ENCODE measurements at places on chromosomes 2 and 18. TPM values are rescaled to one million over a fixed set of nuclear protein-coding genes. Genes with fewer than 3 reads are reported as not detected.

DNA sequence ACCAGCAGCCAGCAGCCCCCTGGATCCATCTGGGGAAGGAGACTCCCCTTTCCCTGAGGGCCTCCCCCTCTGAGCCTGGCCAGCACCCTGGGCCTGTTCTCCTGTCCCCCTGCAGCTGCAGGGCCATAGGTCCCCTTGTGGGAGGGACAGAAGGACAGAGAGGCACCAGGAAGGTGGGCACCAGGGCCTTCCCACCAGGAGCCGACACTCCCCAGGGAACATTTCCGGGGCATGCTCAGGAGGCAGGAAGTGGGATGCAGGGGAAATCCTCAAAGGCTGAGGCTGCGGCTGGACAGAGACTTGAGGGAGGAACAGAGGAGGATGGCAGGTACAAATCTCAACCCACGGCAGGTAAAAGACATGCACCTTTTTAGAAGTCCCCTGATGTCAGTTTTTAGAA is 14.4 kb upstream of the DNMT3A start:
- DNase-seq = no peak

DNA sequence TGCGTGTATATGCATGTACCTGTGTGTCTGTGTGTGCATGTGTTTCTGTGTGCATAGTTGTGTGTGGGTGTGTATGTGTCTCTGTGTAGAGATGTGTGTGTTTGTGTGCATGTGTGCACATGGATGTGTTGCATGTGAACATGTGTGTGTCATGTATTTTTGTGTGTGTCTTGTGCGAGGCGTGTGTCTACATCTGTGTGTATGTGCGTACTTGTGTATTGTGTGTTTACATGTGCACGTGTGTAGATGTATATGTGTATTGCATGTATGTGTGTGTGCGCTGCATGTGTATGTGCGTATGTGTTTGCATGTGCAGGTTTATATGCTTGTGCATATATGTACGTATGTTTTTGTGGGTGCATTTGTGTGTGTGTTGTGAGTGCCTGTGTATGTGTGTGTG is 735.2 kb downstream of the GALR1 start:
- no peak for DNase-seq

DNA sequence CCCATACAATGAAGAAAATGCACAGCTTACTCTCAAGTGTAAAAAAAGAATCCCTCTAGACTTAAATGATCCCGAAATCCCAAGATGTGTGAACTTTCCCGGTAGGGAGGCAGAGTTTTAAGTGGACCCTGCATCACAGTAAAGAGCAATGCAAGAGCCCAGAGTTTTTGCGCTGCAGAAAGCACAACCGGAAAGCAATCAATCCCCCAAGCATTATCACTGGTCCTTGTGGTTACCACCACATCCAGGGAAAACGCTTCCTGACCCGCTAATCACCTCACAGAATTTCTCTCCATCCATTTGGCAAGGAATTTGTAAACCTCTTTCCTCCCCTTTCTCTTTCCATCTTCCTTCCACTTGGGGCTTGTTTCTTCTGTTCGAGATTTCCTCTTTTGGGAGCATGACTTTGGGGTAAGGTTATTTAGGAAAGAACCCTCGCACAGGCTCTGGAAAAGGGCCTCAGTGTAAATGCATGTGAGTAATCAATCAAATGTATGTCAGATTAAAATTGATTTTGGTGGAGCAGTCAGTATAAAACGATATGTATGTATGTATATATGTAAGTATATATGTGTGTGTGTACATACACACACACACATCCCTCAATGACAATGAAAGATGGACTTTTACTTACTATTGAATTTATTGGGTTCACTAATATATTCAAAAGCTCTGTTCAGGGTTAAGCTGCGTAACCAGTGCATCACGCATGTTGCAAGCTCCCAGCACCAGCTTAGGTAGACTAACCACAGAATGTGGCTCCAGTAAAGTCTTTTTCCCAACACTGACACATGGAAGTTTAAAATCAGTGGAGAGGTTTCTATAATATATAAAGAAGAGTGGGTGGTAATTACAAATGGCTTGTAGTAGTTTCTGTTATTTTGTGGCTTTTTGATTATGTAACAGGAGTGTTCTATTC is 1.6 kb downstream of the PLCL1 start:
- no peak for DNase-seq

GRCh38 chr2:181037922-181038321 is 57.5 kb downstream of the UBE2E3 start:
- DNase-seq = no peak

DNA sequence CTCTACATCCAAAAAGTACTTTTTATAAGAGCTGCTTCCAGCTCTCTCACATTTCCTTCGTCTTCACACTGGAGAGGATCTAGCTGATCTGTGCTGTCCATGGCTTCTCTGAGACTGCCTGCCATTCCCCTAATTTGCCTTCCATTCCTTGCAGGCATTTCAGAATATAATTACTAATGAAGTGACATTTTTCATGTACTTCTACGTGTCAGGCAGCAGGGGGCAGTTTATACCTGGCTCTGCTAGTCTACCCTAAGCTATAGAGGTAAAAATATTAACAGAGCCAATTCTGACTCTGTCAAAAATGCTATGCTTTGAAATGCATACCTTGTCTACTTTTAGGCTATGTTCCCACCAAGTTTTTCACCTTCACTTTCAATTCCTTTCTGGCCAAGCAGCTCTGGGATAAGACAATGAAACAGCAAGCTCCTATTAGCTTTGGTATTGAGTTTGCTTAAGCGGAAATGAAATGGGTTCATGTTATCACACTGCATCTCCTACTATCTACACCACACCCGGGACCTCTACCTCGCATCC is 81.9 kb downstream of the MEP1B start:
- DNase-seq = peak; percentile 14

DNA sequence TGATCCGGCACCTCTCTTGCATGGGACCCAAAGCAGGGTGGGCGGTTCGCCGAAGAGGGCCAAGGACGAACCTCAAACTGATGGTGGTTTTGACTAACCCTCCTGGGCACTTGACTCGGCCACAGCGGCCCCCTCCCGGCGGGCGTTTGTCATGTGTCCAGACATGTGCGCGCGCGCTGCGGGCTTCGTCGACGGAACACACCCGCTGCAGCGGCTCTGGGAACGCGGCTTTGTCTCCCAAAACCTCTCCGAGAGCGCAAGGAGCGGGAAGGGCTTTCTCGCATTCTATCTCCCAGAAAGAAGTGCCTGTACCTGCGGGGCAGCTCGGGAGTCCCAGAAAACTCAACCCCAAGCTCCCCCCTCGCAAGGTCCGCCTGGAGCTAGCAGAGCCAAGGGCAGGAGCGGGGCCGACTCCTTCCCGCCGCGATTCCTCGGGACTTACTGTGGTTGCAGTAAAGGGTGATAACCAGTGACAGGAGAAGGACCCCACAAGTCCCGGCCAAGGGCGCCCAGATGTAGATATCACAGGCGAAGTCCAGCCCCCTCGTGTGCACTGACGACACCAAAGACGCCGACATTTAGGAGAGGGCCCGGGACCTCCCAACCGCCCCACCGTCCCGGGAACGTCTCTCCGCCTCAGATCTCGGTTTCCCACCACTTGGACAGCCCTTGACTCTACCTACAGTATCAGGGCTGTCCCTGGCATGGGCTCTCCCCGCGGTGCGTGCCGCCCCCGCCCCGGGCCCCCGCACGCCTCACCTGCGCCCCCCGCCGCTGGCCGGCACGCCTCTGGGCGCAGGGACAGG is 1.6 kb downstream of the CD8A start:
- no peak for DNase-seq

DNA sequence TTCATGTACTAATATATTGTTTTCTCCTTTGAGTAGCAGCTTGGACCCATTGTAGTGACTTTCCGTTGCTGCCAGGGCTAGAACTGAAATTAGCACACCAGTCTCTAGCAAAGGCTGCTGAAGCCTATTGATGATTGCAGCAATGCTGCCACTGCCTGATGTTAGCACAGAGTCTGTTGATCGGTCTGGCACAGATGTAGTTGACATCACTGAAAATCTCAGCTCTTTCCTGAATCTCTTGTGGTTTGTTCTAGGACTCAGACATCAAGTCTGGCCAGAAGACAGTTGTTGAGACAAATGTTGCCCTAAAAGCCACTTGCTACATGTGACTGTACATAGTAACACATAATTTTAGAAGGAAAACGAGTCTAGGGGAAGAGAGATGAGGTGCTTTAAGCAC is 47.2 kb downstream of the VAPA start:
- DNase-seq = peak; percentile 10

DNA sequence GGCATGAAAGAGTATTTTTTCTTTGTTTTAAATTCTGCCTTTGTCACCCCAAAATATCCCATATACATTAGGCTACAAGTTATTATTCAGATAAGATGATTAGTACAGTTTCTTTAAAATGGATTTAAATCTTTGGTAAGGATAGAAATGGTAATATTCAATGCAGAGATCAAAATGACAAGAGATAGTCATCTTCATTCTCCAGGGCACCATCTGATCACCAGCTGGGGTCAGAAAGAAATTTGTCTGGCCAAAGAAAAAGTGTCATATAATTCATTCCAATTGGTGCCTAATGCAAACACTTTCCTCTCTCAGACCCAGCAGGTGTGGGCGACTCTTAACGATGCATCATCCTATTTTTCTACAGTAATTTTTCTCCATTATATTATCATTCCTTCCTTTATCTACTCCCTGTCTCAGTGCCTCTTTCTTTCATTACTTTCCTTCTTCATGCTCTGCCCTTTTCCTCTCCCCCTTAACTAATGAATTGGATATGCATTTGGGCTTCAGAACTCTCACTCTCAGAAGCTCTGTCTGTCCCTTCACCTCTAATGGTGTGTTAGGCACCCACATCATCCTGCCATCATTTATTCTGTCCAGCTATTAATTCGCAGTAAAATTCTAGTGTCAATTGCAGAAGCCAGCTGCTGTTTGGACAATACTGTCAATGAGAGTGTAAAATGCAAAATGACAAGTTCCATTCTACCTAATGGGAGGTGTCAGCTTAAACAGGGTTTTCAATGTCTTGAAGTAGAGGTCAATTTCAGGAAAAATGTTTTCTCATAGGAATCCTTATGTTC is 570.5 kb downstream of the TDRD15 start:
- DNase-seq = no peak

- no peak for DNase-seq
These were observed 170.2 kb downstream of the ZNF385B start for GRCh38 chr2:179691235-179691634.

DNA sequence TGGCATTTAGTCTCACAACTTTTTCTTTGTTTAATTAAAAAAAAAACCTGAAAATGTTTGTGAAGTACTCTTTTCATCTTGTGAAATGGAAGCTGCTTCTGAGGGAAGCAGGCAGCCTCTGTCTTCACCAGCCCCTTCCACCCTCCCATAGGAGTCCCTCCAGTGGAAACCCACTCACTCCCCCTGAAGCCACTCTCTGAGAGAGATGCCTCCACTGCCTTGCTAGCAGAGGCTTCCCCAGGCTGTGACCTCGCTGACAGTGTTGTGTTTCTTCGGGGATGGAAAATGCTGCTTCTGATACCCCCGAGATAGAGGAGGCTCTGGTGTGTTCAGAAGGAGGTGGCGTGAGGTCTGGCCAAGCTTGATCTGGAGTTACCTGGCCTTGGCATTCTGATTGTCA is 59.9 kb downstream of the SH3RF3 start:
- DNase-seq = no peak

GRCh38 chr18:79887181-79888000 is 64.1 kb downstream of the SLC66A2 start:
- no peak for DNase-seq

DNA sequence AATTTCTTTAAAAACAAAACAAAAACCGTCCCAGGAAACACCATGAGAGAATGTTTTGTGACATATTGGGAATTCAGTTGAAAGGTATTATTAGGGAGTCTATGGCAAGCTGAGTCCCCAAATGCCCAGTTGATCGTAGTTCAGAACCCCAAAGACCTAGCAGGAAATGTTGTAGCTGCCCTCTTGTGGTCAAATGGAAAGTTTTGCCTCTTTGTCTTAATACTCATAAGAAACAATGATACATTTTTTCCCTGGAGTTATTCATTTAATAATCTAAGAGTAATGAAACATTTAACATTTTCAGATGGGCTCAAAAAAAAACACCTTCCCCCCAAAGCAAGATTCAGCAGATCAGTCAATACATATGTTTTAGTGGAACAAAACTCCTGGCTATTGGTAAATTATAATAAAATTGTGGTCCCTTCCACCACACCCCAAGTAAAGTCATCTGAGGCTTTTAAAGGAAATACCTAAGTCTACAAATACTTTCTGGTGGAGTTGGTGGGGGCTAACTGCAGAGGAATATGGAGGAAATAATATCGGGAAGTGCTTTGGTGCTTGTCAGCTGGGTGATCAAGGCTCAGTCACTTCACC is 37.8 kb upstream of the EFEMP1 start:
- peak; percentile 39 for DNase-seq

DNA sequence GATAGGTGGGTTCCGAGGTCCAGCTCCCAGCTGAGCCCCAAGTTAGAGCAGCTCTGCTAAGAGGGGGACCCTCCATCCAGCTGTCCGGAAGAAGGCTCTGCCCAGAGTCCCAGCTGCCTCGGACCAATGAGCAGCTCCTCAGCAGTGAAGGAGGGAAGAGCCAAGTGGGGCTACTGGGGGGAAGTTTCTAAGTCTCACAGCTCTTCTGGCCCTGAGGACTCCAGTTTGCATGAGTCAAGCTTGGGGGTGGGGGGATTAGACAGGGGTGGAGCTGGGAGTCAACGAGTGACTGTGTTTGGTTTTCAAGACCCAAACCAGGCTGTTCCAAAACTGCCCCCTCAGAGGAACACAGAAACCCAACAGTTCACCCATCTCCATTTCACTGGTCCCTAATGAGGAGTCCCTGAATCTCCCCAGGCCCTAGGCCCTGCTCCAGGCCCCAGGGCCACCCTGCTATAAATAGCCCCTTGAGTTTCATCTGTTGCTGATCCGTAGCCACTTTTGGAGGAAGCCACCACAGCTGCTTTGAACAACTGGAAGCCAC is 100.9 kb downstream of the TNS1 start:
- no peak for DNase-seq

- DNase-seq = no peak
These were observed 912.8 kb downstream of the NRXN1 start for GRCh38 chr2:50118905-50119702.

The BBS5 gene
- 0.20 TPM for total RNA-seq

The NDC80 gene
- 115 TPM for total RNA-seq

The SPOPL gene
- total RNA-seq = 18.3 TPM

The FN1 gene
- 1.3 TPM for total RNA-seq

The PARD6G gene
- total RNA-seq = not detected

The POTEC gene
- total RNA-seq = not detected

The DIPK1C gene
- not detected for total RNA-seq
